ENCODE measurements at places on chromosomes 13 and 19. TPM values are rescaled to one million over a fixed set of nuclear protein-coding genes. Genes with fewer than 3 reads are reported as not detected.

EBPL gene
- total RNA-seq, result 79.3 TPM

DNA sequence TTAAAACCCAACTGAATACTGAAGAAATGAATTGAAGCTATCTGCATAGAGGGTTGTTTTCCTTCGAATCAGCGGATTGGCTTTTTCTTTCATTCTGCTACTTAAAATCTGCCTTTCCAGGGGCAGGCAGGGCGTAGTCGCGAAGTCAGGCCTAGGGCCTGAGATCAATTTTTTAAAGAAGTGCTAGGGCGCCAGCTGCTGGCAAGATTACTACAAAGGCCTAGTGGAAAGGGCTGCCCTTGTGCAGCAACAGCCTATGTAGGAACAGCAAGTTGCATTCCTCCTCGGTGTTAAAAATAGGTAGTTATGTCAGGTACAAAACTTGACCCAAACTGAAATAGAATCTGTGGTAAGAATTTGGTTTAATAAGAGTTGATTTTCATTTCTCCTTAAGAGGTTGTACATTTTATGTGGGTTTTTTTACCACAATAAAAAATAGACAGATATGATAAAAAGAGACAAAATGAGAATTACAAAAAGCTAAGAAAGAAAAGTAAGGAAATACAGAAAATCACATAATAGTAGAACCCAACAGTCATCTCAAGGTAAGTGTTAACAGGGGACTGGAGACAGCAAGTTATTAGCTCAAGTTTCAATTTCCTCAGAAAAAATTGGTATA lies 9.5 kb upstream of the URAD start:
- H3K4me1 ChIP-seq, result no peaks in the 10 kb centered on the region
- no peaks in the 10 kb centered on the region for H3K27me3 ChIP-seq
- no peaks in the 10 kb centered on the region for H3K36me3 ChIP-seq
- no peak overlapping the region for H3K27ac ChIP-seq
- no peak overlapping the region for H3K4me3 ChIP-seq

PABPC3 gene
- total RNA-seq, result not detected

KLK4 gene
- total RNA-seq, result not detected

IGLON5 gene
- total RNA-seq, result not detected

IGSF23 gene
- 0.73 TPM for total RNA-seq

GRCh38 chr13:21020581-21020980 lies 40.8 kb downstream of the LATS2 start:
- no peak overlapping the region for H3K27ac ChIP-seq
- DNase-seq, result no peak
- no peak overlapping the region for H3K4me3 ChIP-seq

DNA sequence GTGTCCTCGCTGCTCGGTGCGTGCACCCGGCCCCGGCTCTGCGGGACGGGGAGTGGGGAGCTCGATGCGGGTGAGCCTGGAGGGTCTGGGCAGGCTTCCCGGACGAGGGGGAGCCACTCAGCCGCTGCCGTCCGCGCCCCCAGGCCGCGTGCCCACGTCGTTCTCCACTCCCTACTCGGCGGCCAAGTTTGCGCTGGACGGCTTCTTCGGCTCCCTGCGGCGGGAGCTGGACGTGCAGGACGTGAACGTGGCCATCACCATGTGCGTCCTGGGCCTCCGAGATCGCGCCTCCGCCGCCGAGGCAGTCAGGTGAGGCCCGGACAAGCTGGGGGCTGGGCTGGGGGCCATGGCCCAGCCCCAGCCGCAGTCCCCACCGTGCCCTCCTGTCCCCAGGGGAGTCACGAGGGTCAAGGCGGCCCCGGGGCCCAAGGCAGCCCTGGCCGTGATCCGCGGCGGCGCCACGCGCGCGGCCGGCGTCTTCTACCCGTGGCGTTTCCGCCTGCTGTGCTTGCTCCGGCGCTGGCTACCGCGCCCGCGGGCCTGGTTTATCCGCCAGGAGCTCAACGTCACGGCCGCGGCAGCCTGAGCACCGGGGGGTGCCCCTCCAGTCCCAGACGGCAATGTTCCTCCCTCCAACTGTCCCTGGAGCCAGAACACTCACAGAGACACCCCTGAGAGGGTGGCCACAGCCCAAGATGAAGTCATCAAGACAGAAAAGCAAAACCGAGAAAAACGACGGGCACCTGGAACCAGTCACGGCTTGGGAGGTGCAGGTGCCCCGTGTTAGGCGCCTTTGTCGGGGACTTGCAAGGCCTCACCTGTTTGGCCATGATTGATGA lies 2.5 kb upstream of the RPL36 start:
- H3K4me3 ChIP-seq, result peak overlapping the region; percentile 70
- peak overlapping the region; percentile 92 for H3K27ac ChIP-seq
- H3K27me3 ChIP-seq, result no peaks in the 10 kb centered on the region
- H3K4me1 ChIP-seq, result peaks cover 47% of the 10 kb centered on the region

UBE2L5 gene
- not detected for total RNA-seq

SELENOV gene
- total RNA-seq, result not detected

DNA sequence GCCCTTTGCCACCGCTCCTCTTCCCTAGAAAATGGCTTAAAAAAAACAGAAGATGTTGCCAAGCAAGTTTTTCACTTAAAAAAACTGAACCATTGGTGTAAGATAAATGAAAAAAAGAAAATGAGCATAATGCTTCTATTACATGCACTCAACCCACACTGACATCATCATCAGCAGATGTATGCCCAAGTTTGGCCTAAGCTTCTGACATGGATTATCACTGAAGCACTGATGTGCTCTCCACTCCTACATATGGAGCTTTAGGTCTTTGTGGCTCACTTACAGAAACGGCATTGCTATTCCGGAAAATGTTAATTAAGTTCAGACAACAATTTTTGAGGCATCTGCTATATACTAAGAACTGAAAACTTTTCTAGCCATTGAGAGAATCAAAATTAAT lies 8.0 kb downstream of the RXFP2 start:
- H3K27ac ChIP-seq, result no peak overlapping the region
- H3K36me3 ChIP-seq, result no peaks in the 10 kb centered on the region
- DNase-seq, result no peak

DNA sequence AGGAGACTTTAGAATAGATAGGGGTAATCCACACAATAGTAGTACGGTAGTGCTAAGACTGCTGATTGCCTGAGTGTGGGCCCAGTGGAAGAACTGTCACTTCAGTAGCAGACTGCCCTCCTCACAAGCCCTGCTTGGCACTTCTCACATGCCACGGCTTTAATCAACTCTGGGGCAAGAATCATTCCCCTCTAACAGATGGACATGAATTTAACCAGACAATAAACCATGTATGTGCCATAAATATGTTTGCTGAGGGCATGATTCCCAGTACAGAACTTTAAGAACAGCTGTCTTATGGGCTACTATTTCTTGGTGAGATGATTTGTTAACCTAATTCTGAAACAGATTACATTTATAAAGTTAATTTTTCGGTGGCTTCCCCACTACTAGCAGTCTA lies 22.0 kb downstream of the DPY19L3 start:
- no peak overlapping the region for H3K4me3 ChIP-seq
- no peak overlapping the region for H3K27ac ChIP-seq
- H3K36me3 ChIP-seq, result peaks cover 6% of the 10 kb centered on the region
- DNase-seq, result no peak
- H3K4me1 ChIP-seq, result no peaks in the 10 kb centered on the region

DNA sequence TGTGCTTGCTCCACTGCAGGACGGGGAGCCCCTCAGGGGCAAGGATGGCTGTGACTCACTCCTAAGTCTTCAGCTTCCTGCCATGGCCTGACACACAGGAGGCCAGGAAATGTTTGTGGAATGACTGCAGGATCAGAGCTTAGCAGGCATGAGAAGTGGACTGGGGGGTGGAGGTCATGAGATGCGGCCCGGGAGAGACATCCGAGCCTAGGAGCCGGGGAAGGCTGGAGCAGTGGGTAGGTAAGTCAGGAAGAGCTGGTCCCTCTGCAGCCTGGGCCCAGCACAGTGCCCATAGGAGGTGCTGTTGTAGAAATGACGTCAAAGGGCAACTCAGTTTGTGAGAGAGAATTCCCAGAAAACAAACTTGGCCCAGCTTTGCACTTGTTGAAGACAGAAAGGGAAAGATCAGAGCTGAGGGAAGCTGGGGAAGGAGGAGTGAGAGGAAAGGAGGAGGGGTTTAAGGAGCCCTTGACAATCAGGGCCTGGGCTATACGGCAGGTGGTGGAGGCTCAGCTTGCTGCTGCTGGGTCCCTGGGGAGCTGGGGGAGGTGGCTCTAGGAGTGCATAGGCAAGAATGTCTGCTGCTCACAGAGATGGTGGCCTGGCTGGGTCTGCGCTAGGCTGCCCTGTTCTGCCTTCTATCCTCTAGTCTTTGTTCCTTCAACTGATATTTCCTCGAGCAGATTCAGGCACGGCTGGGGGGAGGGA lies 18.5 kb downstream of the POU2F2 start:
- no peak overlapping the region for H3K4me3 ChIP-seq
- H3K27ac ChIP-seq, result peak overlapping the region; percentile 51
- H3K27me3 ChIP-seq, result no peaks in the 10 kb centered on the region
- H3K36me3 ChIP-seq, result no peaks in the 10 kb centered on the region

GRCh38 chr13:75825594-75825993 lies 189.5 kb downstream of the LMO7 start:
- H3K36me3 ChIP-seq, result peaks cover 47% of the 10 kb centered on the region
- no peak overlapping the region for H3K4me3 ChIP-seq
- no peak overlapping the region for H3K27ac ChIP-seq

DNA sequence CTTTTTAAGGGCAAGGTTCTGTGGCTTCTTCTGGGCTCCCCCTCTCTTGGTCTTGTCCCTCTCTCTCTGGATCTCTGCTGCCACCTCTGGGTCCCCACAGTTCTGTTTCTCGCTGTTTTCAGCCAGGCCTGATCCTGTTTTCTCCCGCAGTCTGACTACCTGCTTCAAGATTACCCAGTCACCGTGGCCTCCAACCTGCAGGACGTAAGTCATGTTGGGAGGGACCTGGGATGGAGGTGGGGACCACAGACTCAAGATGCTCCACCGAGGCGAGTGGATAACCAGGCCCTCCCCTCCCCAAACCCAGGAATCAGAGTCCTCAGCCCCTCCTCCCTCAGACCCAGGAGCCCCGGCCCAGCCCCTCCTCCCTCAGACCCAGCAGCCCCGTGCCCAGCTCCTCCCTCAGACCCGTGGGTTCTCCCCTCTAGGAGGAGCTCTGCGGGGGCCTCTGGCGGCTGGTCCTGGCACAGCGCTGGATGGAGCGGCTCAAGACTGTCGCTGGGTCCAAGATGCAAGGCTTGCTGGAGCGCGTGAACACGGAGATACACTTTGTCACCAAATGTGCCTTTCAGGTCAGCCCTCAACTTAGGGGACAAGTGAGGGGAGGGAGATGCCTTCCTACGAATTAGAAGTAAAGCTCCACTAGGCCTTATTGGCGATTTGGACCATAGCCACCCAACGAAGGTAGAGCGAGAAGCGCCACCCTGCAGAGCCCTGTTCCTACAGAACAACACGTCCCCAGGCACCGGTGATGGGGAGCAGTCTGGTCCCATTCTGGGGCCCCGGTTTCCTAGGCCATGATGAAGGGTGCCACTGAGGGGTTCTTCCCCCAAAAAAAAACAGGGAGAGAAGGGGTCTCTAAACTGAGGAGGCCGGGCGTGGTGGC lies 2.2 kb downstream of the FLT3LG start:
- DNase-seq, result peak; percentile 85
- peaks cover 30% of the 10 kb centered on the region for H3K4me1 ChIP-seq
- peaks cover 5% of the 10 kb centered on the region for H3K36me3 ChIP-seq
- no peak overlapping the region for H3K4me3 ChIP-seq
- peak overlapping the region; percentile 92 for H3K27ac ChIP-seq

DNA sequence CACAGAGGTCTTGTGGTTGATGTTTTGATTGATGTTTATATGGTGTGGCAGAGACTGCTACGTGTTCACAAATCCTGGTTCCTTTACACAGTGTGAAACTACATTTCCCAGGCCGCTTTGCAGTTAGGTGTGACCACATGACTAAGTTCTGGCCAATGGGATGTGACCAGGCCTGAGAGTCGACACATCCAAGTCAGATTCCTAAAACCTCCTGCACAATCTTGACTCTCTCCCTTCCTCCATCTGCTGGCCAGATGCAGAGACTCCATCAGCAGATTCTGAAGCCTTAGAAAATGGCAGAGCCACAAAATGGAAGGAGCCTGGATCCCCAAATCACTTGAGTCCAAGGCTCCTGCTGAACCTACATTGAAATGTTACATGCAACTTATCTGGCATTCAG lies 12.6 kb downstream of the CD37 start:
- peaks cover 99% of the 10 kb centered on the region for H3K36me3 ChIP-seq
- no peak overlapping the region for H3K27ac ChIP-seq
- peak; percentile 70 for DNase-seq
- no peaks in the 10 kb centered on the region for H3K4me1 ChIP-seq
- H3K4me3 ChIP-seq, result no peak overlapping the region
- H3K27me3 ChIP-seq, result no peaks in the 10 kb centered on the region

OLFM4 gene
- total RNA-seq, result 34.8 TPM

CDX2 gene
- total RNA-seq, result 106 TPM
